ENCODE measurements at places on chromosomes 2 and 18.

- no peak for DNase-seq
These were observed 57.6 kb downstream of the SGPP2 start for GRCh38 chr2:222481941-222482340.

DNA sequence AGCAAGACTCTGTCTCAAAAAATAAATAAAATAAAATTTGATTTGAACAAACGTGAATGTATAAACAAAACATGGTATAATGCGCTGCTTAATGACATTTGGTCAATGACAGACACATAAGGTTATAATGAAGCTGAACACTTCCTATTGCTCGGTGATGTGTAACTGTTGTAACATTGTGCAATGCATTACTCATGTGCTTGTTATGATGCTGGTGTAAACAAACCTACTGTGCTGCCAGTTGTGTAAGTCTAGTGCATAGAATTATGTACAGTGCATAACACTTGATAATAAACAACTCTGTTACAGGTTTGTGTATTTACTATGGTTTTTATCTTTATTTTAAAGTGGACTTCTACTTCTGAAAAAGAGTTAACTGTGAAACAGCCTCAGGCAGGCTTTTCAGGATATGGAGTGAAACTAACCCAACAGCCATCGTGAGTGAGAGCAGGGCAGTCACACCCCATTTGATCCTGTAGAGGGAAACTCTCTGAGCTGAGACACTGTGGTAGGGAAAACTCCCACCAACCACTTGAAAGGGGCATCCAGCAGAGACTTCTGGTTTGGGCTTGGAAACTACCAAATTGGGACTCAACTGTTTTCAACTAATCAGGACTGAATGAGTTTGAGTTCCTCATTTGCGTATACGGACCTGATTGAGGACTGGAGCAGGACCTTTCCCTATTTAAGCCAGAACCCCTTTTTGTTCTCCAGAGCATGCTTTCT, 8.7 kb upstream of the RPRD1A start:
- peak; percentile 31 for DNase-seq

DNA sequence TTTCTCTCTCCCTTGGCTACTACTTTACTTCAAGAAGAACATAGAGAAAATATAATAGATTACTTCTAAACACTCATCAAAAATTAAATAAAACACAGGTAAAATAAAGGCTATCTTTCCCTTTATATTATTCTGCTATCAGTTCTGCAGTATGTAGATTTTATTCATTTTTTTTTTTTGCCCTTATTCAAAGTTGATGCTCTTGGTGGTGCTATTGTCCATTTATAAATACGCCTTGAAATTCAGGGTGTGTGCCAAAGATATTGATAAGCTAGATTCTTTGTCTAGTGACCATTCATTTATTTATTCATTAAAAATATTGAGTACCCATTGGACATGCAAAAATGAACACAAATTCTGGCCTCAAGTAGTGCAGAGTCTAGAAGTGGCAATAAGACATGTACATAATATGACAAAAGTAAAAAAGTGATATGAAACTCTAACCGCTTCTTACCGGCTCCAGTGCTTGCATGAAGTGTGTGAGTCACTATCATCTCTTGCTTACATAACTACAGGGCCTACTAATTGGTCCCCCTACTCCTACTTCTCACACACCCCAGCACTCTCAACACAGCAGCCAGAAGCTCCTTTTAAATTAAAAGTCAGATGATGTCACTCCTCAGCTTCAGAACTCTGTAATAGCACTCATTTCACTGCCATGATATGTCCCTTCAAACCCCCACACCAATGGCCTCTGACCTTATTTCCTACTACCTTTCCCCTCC, 208.3 kb upstream of the FANCL start:
- no peak for DNase-seq

GRCh38 chr2:68734688-68735525, at the start of gene ARHGAP25:
Gene ARHGAP25 (plus strand): TSS chr2:68734811. CDS start chr2:68735200, 389 bp downstream.
- no peak for DNase-seq

DNA sequence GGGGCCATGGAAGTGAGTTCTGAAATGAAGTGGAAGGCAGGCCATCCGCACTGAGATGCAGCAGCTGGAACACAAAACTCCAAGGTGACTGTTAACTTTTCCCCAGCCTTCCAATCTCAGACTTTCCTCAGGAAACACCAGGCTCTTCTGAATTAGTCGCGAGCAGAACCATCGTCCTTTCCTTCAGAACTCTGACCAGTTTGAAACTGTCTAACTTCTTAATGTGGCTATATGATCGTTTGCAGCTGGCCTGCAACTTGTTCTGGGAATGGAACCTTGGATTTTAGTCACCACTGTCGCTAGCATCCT, 620 bp upstream of the RPL37A start:
- no peak for DNase-seq

DNA sequence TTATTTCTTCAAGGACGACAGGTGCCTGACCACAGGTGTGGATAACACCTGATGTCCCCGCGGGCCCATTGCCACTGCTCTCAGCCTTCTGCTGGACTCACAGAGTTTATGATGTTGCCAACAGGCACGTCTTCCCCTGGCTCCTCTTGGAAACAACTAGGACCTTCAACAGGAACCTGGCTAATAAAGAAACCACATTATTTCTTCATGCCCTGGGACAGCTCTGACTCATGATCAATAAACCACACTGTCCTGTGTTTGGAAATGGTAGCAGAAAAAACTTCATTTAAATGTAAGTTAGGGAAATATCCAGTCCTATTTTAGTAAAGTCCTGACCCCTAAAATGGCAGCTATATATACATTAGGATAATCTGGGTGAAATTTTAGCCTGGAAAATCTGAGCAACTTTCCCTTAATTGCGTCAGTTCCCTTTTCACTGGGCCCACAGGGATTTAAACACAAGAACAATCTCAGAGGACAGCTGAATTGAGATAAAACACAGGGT, 158.9 kb downstream of the VAPA start:
- DNase-seq, result no peak

DNA sequence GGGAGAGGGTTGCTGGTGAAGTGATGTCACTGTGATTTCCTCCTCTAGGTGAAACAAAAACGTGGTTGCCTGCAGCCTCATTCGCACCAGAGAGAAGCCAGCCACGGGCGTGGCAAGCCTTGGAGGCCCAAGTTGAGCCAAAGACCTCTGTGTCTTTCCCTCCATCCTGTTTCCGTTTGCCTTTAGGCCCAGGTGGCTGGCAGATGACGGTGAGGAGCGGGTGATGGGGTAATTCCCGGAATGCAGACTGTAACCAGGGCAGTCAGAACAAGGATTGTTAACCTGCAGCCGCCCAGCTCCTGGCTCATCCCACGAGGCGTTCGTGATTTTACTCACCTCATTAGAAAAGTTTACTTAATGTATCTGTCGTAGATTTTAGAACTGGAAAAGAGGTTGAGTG, 14.4 kb downstream of the CTIF start:
- DNase-seq, result no peak

- DNase-seq, result no peak
These were observed 39.0 kb downstream of the COA5 start for GRCh38 chr2:98569197-98569793.

- no peak for DNase-seq
These were observed 47.2 kb downstream of the HIBCH start for GRCh38 chr2:190272457-190272842.

GRCh38 chr2:127392828-127393578, 5.2 kb upstream of the MAP3K2 start:
- DNase-seq, result no peak

GRCh38 chr2:63658176-63658968, 69.6 kb downstream of the MDH1 start:
- no peak for DNase-seq

- DNase-seq, result no peak
These were observed 56.2 kb downstream of the AQP4 start for GRCh38 chr18:26809346-26809745.

GRCh38 chr18:34098109-34098508, 126.6 kb downstream of the NOL4 start:
- no peak for DNase-seq

Data from amniotic stem cell (primary cell).